ENCODE measurements at places on chromosomes 3 and 15. TPM values are rescaled to one million over a fixed set of nuclear protein-coding genes. Genes with fewer than 3 reads are reported as not detected.

DNA sequence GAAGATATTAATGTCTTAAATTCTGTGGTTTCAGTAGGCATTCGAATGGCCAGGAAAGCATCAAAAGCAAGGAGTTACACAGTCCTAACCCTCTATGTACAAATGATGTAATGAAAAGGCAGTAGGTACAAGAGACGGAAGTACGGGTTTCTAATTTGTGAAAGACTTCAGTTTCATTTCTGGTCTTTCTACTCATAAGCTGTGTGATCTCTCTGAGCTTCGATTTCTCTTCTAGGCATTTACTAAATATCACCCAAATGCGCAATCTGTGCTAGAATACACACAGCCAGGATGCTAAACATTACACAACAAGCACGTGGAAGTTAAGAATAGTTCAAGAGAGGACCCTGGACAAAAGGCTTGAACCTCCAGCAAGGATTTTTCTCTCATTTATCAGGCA, 17.9 kb upstream of the STIMATE start:
- DNase-seq: no peak

GRCh38 chr15:37810381-37810780, 124.1 kb upstream of the TMCO5A start:
- DNase-seq: no peak

GRCh38 chr15:83504365-83504764, 57.2 kb downstream of the SH3GL3 start:
- DNase-seq: no peak

GRCh38 chr3:31724651-31725050, 191.9 kb downstream of the STT3B start:
- DNase-seq: no peak

DNA sequence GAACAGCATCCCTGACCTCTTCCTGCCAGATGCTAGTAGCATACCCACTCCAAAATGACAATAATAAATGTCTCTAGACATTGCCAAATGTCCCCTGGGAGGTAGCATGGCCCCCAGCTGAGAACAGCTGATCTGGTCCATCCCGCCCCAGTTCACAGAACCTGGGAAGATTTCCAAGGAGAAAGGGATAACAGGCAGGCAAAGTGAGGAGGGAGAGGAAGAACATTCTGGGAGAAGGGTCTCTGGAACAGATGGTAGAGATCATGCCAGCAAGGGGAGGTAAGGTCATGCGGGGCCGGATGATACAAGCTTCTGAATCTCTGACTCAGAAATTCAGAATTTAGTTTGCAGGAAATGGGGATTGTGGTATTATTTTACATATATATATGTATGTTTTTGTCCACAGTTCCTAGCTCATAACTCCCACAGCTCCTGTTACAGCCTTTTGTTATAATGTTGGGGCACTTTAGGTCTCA, 192.7 kb downstream of the SUCLG2 start:
- no peak for DNase-seq

DNA sequence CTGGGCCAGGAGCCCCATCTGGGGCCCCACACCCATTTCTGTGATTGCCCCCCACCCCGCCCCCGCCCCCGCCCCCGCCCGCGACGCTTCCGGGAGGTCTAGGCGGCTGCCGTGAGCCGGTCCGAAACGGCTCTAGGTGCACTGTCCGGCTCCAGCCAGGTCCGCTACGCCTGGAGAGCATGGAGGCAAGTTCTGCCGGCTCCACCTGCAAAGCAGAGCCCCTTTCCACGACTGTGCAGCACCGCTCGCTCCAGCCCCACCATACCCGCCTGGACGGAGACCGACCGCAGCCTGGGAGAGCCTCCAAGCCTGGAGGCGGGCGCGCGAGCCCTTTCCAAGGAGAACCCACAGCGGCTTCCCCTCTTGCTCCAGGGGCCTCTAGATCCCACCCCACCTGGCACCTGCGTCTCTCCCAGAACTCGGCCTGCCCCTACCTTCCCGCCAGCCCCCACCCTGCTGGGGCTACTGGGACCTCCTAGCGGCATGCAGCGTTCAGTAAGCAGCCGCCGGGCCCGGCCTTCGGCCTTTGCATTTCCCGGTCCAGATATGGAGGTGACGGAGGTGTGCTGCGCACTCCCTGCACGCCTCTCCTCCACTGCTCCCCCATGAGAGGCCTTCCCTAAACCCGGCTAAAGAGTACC, 66.2 kb downstream of the KLF13 start:
- no peak for DNase-seq

DNA sequence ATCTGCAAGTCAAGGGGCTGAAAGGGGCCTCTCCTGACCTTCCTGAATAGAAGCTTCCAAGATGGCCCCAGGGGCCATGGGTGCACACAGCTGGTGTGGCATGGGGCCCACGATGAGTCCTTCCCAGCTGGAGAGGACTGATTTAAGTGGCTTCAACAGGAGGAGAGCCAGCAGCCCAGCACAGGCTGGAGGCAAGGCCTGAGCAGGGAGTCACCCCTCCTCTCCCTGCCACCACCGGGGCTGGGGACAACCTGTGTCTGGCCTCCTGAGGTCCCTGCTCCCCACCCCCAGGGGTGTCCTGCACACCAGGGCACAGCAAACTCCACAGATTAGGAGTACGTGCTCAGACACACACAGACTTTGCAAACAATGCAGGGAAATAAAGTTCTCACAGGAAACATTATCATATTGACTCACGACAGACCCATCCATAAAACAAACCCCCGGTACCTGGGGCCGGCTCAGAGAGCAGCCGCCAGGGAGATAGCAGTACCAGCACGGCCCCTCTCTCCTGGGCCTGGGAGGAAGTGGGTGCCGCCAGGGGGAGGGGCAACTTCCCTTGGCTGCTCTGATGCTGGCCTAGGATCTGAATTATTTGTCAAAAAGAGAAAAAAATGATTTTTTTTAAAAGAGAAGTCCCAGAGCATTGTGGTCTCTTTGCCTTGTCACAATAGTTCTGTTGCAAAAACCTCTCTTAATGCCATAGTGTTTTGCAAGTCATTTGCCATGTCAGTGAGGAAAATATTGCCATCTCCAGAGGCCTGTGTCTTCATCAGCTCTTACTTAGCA, 21.9 kb upstream of the TSEN2 start:
- DNase-seq: peak; percentile 57

GRCh38 chr3:47022641-47023071, 43.2 kb downstream of the NBEAL2 start:
- DNase-seq: no peak

DNA sequence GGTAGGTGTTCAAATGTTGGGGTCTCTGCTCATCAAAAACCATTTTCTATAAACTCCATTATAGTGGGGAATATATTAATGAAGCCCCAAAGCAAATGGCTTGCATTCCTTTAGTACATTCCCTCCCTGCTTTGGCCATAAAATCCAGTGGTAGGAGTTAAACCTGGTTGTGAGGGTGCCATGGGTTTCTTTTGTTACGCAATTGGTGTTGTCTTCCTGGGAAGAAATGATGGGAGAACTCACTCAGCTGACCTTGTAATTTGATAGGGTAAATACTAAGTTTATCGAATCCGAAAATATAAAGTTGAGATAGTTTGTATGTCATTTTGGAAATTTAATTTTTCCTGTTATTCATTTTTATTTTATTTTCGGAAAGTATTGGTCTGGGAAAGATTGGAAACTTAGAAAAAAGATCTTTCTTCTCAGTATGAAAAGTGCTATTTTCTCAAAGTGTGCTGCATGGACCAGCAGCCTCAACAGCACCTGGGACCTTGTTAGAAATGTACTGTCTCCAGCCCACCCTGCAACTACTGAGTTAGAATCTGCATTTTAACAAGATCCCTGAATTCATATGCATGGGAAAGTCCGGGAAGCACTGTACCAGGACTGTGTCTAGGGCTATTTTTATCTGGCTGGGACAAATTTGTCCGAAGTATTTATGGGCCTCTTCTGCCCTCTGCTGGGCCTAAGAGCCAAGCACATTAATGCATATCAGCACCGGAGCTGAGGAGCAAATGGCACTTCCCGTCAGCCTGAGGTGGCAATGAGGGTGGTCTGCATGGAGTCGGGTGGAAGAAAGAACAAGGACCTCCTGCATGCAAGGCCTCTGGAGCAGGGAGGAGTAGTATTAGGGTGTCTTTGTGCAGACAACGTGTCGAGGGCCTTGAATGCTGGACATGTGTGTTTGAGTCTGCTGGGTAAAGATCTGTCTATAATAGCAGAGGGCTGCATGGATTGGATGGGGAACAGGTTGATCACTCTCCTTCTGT, 54.7 kb downstream of the FAM81A start:
- peak; percentile 65 for DNase-seq

DNA sequence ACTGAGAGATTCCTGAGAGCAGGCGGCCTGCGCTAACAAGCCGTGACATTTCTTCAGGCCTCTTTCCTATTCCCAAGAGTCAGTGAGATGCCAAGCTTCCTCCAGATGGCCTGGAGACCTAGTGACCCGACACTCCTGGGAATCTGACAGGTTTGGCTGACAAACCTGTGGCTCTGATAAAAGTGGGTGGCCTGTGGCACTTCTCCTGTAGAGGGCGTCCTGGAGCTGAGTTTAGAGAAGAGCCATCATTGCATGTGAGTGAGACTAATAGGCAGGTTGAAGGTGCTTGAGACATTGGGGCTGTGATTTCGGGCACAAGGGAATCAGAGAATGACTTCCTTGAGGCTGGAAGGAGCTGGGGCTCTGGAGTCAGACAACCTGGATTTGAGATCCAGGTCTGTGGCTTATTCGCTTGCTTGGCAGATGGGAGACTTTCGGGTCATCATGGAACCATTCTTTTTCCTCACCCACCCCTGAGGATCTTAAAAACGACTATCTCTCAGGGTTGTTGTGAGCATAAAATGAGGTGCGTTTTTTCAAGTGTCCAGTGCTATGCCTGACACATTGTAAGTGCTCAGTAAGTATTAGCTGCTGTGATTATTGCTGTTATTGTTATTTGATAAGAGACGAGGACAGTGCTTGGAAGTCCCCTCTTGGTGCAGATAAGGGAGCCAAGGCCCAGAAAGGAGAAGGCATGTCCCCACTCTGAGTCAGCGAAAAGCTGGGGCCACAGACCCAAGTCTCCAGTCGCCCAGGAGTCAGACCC, 77.2 kb downstream of the SCN10A start:
- DNase-seq: peak; percentile 27

Gene INKA1
- polyA plus RNA-seq: 0.77 TPM
